T-helper 22 cell (primary cell): ENCODE measurements at places on chromosomes 1 and 21.

GRCh38 chr21:36171741-36172331 lies 15.2 kb downstream of the DOP1B start:
- DNase-seq, result no peak

GRCh38 chr1:154952664-154953063 lies 3.2 kb downstream of the PBXIP1 start:
- DNase-seq, result no peak

- no peak for DNase-seq
Measured at GRCh38 chr1:38587766-38588165, 271.8 kb downstream of the RRAGC start.

DNA sequence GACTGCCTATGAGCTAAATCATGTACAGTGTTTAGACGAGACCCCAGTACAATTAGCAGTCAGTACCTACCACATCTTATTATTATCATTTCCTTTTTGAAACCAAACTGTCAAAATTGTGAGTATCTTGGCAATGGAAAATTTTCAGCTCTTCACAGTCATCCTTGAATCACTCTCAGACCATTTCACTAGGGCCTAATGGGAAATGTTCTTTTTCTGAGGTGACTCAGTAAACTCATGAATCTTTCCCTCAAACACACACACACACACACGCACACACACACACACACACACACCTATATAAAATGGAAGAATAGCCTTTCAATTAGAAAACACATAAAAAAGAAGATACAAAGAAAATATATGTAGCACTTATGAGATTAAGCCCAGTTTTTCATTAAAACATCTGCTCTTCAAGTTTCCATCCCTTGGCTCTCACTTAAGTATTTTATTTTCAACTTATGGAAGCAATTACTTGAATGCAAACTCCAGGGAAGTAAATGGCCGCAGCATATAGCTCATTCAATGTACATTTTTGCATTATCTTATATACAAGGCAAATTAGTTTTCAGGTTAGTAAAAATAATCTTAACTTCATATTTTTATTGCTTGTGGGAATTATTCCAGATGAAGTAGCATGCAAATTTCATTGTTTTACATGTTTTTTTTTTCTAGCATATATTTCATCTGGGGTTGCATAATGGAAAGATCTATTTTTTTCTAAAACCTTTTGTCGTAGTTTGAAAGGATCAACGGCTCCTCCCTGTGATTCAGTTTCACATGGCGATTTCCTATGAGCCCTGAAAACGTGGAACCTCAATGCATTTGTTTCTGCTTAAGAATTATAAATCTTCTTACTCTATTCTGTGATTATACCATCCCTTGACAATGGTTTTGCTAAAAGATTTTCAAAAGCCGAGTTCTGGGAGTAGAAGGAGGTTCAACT lies 46.3 kb upstream of the TMPRSS15 start:
- no peak for DNase-seq

DNA sequence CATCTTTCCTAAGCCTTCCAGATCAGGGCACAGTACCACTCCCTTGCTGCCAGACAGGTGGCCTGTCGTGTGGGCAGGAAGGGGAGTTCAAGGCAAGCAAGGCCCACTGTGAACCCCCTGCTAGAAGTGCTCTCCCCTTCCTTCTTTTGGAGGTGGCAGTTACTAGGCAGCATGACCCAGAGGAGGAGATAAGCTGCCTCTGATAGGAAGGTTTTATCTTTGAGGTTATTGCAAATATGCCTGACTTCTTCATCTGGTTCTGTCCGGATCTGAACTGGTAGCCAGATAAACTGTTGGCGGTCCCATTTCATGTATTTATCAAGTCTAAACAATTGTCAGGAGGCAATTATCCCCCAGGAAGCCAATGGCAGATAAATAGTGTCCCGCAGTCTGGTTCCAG lies 198.2 kb upstream of the LMO4 start:
- no peak for DNase-seq

- DNase-seq, result no peak
Measured at GRCh38 chr1:225378880-225379279, 49.0 kb downstream of the LBR start.

- DNase-seq, result no peak
Measured at GRCh38 chr1:243844186-243844585, 5.9 kb downstream of the AKT3 start.

- DNase-seq, result no peak
Measured at GRCh38 chr1:25193229-25193628, 39.1 kb downstream of the SYF2 start.

DNA sequence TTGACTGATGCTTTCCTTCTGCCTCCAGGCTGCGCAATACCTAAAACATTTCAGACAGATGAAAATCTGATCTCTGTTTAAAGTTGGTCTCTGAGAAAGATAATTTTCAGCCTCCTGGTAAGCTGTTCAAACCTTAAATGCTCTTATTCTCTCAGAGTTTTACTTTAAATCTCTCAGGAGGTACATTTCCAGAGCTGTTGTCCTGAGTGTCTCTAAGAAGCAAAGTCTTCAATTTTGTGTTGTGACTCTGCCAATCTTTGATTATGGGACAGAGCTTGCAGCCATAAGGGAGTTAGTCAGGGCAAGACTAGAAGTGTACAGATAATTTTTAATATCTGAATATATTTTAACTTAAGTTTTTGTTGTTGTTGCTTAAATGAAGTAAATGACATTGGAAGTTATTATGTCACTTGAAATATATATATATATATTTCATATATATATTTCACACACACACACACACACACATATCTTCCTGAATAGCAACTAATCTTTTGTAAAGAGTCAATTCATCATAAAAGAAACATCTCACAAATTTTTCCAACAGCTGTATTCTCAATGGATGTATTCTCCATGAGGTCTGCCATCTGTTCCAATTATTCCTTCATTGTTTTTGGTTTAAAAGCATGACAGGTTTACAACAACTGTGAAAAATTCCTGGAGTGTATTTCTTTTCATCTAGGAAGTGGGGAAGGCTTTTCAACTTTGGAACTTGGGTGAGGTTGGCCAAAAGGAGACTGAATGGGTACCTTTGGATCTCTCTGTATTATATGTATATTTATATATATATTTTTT lies 259.4 kb downstream of the BACH1 start:
- no peak for DNase-seq

DNA sequence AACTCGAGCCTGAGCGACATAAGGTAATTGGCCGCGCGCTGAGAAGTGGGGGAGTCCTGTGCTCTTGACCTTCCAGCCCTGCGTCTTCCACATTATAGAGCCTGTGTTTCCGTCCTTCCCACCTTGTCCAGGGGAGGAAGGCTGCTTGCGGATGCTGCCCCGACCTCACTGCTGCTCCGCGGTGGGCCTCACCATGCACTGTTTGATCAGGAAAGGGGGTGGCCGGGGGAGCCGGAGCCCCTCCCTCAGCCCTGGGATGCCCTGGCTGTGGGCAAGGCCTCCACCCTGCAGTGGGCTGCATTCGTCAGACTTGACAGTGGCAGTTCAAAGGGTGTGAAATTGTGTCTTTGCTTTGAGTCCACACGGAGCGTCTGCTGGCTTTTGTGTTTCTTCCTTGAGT lies 30.1 kb downstream of the PCNT start:
- DNase-seq, result no peak

GRCh38 chr1:11806307-11806936 lies 431 bp downstream of the CLCN6 start:
- DNase-seq, result no peak

DNA sequence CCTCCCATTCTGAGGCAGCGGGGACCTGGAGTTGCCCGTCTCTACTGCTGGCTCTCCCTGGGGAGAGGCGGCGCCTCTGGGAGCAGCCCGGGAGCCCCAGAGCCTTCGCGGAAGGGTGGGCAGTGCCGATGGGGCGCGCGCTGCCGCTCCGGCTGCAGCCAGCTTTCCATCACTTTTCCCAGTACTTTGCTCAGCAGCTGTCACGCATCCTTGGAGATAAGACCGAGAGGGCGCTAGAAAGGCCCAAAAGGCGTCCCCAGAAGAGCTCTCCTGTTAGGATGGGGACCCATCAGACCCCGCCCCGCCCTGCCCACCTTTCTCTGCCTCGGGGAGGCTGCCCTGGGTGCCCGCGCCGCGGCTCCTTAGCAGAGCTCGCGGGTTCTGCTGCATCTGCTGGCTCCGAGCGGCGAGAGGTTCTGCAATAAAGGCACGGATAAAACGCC lies 534 bp downstream of the KCNH1 start:
- DNase-seq, result no peak

GRCh38 chr1:193157360-193157759 lies 29.1 kb downstream of the B3GALT2 start:
- no peak for DNase-seq

DNA sequence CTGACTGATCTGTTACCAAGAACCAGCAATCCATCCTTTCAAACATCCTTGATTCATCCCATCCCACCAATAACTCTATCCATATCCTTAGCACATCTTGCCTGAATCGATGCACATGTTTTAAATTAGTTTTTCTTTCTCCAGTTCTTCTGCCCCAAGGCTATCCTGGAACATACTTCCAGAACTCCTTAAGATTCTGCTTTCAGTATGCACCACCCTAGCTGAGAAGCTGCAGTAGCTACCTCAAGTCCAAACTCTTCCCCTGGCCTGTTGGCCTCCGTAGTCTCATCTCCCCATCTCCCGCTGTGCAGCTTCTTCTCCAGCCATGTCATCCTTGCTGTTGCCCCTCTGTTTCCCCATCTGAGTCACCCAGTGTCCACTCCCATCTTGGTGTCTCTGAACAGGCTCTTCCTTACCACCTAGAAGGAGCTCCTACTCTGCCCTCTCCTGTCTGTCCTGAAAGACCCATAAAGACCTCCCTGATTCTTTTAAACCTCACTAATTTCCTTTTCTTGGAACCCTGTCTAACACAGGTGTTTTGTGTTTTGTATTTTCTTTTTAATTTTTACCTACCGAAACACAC lies 108.0 kb downstream of the SGIP1 start:
- no peak for DNase-seq

DNA sequence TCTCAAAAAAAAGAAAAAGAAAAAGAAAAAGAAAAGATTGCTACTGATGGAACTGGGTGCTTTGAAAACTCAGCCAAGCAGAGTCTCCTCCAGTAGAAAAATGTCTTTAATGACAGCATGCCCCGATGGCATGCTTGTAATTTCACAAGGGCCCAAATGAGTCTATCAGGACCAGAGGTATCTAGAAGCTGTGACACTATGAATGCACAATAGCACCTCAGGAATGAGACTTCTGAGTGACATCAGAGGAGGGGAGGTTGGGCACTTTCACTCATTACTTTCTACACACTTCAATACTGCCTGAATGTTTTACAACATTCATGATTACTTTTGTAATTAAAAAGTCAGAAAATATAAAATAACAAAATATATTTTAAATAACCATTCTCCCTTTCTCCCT lies 15.1 kb upstream of the CD58 start:
- DNase-seq, result no peak

DNA sequence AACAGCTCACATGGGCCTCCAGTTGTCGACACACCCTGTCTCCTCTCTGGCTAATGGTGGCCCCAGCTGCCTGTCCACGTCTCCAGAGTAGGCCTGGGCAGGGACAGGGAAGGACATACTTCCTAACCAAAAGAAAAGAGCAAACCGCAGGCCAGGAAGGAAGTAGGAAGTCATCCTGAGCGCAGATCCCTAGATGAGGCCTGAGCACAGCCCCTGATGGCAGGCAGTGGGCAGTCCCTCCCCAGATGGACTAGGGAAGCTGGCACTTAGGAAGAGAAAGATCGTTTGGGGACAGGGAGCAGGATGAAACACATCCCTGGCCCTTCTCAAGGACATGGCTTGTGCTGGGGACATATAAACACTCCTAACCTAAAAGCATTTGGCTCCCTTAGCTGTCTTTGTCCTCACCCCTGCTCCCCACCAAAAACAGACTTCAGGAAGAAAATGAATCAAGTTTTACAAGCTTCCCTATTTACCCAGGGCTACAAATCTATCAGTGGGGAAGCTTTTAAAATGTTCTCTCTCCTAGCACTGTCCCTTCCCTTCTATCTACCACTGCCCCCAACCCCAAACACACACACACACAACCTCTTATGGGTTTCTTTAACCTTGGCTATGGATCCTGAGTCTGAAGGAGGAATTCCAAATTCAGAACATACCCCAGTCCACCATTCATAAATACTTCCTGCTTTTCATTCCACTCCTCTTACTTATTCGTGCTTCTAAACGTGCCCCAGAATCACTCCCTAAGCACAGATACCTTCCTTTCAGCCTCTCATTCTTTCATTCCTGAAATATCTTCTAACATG lies 21.1 kb downstream of the SSBP3 start:
- no peak for DNase-seq

GRCh38 chr21:32921632-32922230 lies 104.0 kb upstream of the OLIG2 start:
- no peak for DNase-seq

GRCh38 chr1:47325528-47325927 lies 8.1 kb upstream of the CMPK1 start:
- no peak for DNase-seq

DNA sequence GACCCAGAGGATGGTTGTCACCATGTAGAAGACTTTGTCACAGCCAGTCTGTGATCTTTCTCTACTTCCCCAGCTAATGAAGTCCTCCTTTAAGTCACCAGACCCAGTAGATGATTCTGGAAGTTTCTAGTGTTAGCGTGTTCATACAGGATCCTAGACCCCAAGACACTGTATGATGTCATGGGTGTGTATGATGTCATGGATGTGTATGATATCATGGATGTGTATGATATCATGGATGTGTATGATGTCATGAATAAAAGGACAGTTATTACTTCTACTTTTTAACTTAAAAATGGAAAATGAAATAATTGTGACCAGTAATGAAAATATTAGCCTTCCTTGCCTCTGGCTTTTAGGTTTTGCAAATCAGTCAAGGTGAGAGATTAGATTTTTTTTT lies 260.0 kb downstream of the FMN2 start:
- DNase-seq, result no peak

DNA sequence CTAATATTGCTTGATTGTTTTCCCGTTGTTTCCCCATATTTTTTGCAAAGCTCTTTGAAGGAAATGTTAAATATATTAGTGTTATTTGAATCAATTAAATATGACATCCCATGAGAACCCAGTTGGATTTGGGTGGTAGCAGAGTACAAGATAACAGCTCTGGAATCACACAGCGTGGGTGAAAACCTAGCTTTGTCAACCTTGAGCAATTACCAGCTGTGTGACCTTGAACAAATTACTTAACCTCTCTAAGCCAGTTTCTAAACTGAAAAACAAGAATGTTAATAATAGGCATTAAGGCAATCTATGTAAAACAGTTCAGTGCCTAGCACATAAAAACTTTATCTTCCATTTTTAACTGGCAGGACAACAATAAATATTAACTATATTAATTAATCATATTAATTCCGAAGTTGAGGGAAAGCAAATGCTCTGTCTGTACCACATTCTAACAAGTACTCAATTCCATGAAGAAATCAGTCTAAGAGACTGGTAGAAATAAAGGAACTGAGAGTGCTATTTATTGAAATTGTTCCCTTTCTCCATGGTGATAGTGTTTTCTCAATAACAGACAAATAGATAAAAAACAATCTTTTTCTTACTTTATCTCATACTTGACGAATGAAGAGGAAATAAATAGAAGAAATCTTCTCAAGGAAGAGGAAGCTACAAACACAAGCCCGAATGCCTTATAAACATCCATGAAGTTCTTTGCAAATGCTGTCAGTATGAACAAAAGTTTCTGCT lies 27.0 kb downstream of the DNASE2B start:
- DNase-seq, result no peak
